ENCODE measurements at places on chromosomes 13 and 19. TPM values are rescaled to one million over a fixed set of nuclear protein-coding genes. Genes with fewer than 3 reads are reported as not detected.

DNA sequence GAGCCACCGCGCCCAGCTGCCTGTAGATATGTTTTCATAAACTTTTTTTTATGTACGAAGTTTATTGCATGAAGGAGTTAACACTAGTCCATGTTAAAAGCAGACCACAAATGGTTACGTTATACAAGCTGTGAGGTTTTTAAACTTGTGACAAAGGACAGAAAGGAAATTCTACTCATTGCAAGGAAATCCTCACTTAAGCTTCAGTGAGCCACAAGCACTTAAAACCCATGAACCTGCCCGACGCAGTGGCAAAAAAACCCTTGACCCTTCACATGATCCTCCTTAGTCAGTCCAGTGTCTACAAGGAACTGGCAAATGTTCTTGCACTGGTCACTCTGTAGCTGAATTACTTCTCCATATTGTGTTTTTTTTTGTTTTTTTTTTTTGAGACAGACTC is 4.2 kb downstream of the MPND start:
- peak; percentile 13 for DNase-seq

Gene MUC16
- total RNA-seq, result not detected

Gene GNG14
- total RNA-seq, result not detected

DNA sequence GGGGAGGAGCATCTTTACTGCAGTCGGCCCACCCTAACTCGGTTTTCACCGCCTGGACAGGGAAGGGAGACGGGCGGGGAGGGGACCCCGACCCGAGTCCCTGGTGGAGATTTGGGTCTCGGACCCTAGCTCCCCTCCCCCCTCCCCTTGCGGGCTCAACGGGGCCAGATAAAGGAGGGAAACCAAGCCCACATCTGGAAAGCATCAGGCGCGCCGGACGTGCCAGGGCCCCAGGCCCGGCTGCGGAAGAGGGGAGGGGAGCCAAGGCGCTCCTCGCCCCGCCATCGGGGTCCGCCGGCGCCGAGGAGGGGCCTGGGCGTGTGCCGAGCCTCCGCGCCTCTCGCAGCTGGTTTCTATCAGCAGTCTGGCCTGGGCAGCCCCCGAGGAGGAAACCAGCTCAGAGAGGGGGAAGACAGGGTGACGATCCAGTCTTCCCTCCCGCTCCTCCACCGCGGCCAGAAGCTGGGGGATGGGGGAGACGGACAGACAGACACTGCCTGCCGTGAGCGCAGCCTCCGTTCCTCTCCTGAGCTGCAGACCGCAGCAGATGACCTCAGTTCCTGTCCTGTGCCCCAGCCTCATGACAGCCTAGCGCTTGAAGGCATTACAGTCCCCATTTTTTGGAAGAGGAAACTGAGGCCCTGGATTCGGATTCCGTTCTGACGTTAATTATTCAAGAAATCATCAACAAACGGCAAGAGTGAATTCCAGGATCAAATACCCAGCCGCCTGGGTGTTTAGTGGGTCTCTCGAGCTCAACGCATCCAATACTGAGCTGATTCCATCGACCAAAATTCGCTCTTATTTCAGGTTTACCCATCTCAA is 3.6 kb upstream of the GNG8 start:
- DNase-seq, result peak; percentile 92

Gene PLA2G4C
- total RNA-seq, result 3.2 TPM

DNA sequence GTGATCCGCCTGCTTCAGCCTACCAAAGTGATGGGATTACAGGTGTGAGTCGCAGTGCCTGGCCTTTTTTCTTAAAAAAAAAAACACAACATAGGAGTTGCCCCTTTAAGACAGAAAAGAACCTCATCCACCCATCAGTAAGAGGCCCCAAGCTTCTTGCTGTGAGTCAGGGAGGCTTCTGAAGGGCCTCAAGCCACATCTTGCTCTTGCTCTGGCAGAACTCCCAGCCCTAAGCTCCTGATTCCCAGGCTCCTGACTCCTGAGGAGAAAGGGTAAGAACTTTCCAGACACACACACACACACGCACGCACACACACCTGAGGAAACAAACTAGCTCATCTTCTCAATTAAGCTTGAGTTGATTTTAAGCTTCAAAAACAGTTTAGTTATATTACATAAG is 6.9 kb downstream of the ETFB start:
- DNase-seq, result peak; percentile 95

Gene ATP12A
- total RNA-seq, result under 0.01 TPM

DNA sequence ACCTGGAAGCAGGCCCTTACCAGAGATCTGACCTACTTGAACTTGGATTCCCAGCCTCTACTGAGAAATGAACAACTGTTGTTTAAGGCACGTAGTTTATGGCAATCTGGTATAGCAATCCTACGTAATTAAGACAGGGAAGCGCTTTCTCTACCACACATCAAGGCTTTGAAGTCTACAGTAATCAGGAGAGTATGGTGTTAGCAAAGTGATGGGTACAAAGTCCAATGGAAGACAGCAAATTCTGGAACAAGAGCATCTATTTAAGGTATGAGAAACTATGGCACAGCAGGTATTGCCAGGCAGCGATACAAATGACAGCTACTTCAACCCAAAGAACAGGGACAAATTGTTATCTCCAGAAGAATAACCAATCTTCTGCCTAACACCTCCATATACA is 3.1 kb downstream of the ZNF563 start:
- no peak for DNase-seq

DNA sequence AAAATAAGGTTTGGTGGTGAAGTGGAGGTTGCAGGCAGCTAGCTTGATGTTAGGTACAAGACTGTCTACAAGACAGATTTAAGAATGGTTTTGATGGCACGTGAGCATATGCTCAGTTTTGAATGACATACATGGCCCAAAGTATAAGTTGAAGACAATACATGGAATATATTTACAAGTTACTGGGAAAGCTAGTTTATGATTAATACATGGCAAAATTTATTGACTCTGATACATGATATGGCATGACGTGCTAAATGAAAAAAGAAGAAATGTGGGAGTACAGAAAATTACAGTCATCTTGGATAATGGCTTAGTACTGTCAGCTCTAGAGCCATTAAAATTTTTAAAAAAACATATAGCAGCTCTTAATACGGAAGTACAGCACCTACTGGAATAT is 4.4 kb downstream of the KLF5 start:
- DNase-seq, result no peak

DNA sequence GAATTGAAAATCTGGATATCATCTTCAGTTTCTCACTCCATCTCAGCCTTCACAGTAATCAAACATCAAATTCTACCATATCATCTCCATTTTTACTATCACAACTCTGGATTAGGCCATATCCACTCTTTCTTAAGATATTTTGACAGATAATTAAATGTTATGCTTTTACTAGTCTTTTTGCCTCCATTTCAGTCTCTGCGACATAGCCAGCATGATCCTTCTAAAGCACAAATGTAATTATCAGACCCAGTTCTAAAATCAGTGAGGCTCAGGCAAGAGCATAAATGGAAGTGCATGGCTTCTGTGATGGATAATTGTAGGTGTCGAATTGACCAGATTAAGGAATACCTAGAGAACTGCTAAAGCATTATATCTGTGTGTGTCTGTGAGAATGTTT is 307.7 kb downstream of the PCDH20 start:
- DNase-seq, result no peak

DNA sequence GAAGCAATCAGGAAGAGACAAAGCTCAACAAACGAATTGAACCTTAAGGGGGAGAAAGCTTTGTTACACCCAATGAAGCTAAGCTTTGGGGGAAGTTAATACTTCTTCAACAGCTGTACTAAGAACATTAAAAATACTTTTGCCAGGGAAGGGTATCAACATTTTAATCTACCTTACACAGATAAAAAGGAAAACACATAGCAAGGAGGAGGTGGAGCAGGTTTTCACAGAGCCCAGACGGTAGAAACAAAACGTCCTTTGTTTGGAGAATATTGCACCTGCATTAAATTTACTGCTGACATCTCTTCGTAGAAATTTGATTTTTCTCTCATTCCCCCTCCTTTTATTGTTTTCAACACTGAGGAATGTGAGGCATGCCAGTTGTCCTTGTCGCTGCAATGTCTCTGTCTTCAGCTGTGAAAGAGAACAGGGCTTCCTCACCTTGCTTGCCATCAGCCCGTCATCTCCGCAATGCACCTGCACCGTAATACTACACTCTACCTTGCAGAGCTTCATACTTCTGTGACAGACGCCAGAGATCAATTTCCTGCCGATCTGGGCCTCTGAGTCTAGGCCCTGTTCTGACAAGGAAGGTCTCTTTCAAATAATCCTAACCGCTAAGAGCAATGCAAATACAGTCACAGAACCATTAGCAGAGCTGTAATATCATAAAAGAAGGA is 270.8 kb downstream of the SPRY2 start:
- DNase-seq, result no peak

DNA sequence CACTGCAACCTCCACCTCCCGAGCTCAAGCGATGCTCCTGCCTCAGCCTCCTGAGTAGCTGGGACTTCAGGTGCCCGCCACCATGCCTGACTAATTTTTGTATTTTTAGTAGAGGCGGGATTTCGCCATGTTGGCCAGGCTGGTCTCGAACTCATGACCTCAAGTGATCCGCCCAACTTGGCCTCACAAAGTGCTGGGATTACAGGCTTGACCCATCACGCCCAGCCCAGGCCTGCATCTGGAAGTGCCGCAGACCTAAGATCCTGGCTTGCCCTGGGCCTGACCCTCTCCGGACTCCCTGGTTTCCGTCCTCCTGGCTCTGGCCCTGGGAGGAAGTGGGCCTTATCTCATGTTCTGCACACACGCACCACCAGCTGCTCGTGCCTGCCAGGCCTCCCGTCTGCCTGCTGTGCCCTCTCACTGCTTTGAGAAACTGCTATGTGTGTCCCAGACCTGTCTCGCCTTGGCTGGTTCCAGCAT is 4.7 kb upstream of the PTGIR start:
- no peak for DNase-seq

GRCh38 chr13:76326343-76326742 is 559.9 kb downstream of the KCTD12 start:
- DNase-seq, result no peak

Gene KCTD15
- 55.7 TPM for total RNA-seq

Gene CYP2F1
- not detected for total RNA-seq

All from osteoblast (primary cell).